NCI-H1436 treated with DMSO at 0.1 percent for 48 hours (cell line): ENCODE measurements at places on chromosomes 1 and 21.

DNA sequence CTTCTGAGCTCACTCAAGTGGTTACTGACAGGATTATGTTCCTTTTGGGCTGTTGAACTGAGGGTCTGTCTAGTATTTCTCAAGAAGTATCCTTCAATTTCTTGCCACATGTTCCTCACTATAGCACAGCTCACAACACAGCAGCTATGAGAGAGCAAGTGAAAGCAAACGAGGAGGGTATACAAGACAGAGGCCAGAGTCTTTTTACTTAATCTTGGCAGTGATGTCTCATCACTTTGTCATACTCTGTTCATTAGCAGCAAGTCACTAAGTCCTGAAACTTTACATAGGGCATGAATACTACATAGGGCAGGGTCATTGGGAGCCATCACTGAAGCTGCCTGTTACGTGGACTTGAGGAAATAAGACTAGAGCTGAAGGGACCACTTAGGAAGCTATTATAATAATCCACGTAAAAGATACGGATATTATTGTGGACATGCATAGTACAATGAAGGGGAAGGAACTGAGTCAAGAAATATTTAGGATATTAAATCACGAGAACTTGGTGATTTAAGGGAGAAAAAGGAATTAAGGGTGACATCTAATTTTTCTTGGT is 63.7 kb downstream of the SLC30A7 start:
- DNase-seq, result no peak

DNA sequence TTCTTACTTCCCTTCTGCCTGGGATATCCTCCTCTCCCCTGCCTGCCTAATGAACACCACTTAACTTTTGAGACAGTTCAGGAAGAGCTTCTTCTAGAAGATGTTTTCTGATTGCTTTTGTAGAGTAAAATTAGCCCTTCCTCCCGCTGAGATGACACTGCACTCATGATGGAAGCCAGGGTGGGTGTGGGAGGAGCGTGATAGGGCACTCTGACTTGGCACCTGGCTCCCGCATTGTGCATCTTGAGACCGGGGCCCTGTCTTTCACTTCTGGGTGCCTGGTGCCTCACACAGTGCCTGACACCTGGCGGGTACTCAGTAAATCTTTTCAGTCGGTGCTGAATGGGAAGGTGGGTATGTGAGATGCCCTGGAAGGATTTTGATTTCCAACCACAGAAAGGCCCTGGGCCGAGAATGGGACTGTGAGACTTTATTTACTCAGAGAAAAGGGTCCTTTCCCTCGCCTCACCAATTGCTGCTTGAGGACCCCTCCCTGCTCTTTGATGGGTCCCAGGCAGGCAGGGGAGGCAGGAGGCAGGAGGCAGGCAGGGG is 6.8 kb downstream of the THEM5 start:
- no peak for DNase-seq

DNA sequence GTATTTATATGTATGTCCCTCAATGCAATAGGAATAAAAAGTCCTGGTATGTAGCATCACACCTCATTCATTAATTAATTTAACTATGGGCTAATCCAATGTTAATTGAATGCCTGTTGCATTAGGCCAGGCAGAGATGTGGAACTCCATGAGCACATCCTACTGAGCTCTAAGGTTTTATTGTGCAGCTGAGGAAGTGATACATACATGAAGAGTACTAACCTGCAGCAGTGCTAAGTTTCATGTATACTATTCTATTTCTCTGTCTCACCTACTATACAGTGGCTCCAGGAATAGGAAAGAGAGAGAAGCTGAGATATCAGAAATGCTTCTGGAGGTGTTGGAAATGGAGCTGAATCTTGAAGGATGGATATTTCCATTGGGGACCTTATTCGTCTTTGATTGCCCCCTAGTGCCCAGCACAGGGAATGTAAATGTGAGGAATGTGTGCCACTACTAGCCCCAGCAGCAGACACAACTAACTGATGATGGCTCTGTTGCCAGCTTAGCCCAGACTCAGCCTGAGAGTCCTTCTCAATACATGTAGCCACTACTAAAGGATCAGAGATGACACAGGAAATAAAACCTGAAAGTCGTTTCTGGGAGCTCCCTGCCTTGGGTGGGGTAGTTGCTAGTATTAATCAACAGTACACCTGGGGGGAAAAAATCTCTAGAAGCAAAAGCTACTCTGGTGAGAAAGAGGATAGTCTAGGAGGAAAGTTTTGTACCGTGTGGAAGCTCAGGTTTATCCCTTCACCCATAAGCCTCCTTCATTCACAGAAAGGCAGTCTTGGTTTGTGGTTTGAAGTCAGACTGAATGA is 173.3 kb upstream of the FOXD3 start:
- no peak for DNase-seq

- DNase-seq, result no peak
Observed at GRCh38 chr1:202349206-202349928, 868 bp downstream of the PPP1R12B start.

DNA sequence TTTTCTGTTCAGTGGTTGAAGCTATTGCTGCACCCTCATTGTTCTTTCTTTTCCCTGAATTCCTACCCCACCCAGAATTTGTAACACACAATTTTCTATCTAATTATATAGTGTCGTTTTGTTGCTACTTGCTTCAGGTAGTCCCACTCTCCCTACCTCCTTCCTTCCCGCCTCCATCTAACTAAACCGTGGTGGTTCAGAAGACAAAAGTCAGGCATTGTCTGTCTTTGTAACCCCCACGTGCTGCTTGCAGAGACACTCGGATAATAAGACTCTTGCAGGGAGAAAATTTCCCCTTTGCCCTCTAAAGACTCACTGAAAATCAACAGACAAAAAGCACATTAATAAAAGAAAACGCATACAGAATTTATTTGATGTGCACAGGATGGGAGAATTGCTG is 46.2 kb upstream of the BTG3 start:
- no peak for DNase-seq

- no peak for DNase-seq
Observed at GRCh38 chr1:27554759-27555699, 48.9 kb downstream of the AHDC1 start.

DNA sequence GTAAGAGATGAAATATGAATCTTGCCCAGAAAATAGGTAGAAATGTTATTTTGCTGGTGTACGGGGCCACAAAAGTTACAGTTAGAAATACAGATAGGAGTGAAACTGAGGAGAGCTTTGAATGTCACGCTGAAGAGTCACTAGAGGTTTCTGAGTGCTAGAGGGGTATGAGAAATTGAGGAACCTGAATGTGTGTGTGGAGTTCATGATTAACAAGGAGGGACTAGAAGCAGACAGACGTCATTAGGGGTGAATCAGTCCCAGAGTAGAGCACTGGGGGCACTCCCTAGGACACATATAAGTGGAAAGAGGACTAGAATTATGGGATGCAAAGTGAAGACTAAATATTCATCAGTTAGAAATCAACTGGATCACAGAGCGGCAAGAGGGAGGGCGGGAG is 188.9 kb upstream of the MAP1LC3C start:
- DNase-seq, result no peak

- no peak for DNase-seq
Observed at GRCh38 chr21:46111857-46112724, 14.2 kb downstream of the COL6A2 start.

DNA sequence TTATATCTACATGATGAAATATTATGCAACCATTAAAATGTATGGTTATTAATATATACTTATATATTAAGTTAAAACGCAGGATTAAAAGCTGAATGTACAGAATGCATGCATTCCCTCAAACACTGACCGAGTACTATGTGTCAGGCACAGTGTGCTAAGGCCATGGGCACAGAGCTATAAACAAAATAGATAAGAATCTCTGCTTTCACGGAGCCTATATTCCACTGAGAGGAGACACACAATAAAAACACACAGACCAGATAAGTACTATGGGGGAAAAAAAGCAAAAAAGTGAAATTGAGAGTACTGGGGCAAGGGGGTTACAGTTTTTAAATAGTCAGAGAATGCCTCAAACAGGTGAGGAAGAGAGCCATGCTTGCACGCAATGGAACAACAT is 62.7 kb downstream of the GPATCH2 start:
- no peak for DNase-seq

DNA sequence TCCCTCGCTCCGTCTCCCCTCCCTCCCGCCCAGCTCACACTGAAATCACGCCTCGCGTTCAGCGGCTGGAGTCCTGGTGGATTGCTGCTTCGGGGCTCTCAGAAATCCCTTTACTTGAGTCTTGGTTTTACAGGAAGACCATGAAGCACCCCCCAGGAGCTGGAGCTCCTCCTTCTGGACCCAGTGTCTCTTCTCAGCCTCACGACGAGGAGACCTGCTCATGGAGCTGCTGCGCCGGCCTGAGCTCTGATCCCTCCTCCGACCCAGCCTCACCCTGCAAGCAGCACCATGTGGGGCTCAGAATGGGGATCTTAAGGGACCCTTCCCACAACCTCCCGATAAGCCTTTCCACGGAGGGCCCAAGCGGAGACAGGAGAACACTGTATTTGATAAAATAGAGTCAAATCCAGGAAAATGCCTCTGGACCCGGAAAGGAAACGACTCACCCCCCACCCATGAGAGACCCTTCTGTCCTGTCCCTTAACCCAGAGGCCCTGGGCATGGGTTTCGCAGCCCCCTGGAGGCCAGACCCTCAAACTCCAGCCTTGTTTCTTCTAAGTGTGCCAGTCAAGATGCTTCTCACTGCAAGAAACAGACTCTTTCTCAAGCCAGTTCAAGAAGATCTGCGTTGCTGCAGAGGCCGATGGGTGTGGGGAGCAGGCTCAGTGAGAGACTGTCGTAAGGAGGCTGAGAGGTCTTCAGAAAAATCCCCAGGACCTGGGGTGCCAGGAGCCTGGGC is 26.1 kb downstream of the PDE9A start:
- no peak for DNase-seq

- DNase-seq, result no peak
Observed at GRCh38 chr21:37658817-37659458, 257.3 kb downstream of the KCNJ6 start.
